Right cardiac atrium (tissue), 5 donors: ENCODE measurements at places on chromosomes 7 and 10. TPM values are rescaled to one million over a fixed set of nuclear protein-coding genes. Genes with fewer than 3 reads are reported as not detected.
A peak's percentile ranks its signal among the peaks of the same experiment; 100 is the strongest.

- DNase-seq: no peak
Measured at GRCh38 chr10:79378383-79378646, 31.0 kb downstream of the PPIF start.

DNA sequence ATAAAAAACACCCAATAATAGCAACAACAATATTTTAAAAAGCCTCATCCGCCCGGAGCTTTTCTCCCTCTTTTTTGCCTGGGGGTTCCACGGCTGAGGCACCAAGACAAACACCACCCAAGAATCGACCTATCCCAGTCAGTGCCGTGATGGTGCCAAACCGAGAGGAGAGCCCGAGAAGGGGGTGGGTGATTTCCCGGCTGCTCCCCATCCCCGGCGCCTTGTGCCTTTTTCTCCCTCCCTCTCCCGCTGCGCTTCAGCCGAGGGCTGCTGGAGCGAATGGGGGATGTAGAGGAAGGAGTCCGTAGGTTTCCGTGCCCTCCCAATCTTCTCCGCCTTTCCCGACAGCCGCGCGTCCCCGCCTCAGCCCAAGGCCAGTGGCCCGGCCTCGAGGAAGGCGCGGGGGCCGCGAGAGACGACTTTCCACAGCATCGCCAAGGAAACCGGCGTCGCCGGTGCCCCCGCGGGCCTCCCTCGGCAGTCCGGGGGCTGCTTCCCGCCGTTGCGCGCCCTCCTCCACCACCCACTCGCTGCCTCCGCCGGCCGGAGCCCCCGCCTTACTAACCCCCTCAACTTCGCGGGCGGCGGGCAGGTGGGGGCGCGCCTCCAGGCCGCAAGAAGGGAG lies 1.3 kb downstream of the EGR2 start:
- no peak for DNase-seq

DNA sequence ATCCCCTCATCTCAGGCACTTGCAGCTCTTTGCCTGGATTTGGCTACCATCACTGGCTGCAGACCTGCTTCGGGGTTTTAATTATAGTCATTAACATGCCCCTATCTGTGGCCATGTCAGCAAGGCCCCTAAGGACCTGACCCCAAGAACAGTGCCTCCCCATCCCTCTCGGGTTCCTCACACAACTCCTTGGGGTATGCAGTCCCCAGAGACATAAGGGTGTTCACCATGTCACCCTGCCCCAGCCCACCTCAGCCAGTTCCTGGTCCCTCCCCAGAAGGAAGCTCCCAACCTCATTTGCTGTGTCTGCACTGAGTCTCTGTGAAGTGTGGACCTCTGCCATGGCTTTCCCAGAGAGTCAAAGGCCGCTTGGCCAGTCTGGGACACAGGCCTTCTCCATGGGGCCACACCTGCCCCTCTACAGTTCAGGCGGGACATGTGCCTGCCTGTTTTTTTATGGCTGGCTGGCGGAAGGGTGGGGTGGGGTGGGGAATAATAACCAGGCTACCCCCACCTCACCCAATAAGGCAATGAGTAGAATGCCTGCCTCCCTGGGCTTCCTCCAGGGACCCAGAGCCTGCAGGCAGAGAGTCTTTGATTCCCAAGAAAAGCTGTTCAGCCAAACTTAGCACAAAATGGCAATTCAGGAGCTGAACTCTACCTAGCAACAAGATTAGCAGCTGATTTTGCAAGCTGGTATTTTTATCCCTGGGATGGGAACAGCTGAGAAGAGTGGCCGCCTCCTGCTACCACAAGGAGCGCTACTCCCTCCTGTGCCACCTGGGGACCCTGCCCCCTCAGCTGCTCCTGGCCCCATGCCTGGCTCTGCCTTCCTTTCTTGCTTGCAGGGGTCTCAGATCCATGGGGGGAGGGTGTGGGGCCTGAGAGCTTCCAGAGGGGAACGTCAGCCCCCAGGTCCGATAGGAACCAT lies 23.7 kb upstream of the CAMK2B start:
- DNase-seq: no peak

DNA sequence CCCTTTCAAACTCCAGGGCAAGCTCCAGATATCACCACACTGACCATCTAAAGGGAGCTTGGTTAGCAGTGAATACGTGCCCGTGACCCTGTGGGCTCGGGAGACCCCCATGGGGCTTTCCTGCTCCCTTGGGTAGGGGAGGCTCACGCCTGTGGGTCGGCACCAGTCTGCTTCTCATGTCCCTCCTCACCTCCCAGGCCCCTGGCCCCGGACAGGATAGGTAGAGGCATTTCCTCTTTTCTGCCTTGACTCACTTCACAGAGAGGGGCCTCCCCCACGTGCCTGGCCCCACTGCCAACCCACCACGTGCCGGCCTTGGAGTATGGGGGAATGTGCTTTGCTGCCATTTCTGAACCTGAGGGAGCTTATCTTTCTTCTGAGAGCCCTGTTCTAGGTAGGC lies 131.3 kb upstream of the FAM20C start:
- no peak for DNase-seq

DNA sequence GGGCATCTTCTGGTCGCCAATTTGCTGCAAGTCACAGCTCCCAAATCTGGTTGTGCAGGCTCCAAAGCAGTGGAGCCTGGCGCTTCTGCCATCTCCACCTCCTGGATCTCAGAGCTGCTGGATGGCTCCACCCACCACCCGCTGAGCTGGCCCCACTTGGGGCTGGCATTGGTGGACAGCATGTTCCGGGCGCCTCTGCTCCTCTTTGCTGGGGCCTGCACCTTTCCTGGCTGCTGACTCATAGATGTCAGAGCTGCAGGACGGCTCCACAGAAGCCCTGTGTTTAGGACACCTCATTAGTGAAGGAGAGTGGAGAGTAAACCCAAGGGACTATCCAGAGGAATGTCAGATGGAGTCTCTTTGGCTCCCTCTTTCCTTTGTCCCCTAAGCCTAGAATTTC lies 27.4 kb downstream of the MAPK8 start:
- DNase-seq: peak; percentile 57

GRCh38 chr10:123471811-123472210 lies 194.3 kb upstream of the GPR26 start:
- DNase-seq: no peak

- DNase-seq: peak; percentile 50
Measured at GRCh38 chr7:167976-168791, 24.2 kb upstream of the FAM20C start.

DNA sequence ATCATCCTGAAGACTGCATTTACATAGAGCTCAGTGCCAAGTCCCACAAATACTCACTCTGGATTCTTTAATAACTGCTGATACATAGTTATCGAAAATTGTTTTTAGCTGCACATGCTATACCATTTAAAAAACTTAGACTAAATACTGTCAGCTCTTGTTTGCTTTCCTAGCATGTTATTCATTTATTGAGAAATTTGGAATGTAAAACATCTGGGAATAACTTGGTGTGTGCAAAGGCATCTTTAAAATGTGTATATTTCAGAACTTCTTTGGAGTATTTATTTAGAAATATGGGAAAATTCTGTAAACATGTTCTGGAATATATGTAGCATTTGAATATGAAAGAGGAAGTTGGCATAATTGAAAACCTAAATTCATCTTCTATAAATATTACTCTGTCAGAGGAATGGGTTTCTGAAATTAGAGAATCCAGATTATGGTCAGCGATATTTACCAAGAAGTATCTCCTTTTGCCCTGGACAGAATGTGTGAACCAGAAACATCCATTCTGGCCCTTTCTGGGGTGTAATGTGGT lies 119.7 kb downstream of the ARID5B start:
- DNase-seq: no peak

DNA sequence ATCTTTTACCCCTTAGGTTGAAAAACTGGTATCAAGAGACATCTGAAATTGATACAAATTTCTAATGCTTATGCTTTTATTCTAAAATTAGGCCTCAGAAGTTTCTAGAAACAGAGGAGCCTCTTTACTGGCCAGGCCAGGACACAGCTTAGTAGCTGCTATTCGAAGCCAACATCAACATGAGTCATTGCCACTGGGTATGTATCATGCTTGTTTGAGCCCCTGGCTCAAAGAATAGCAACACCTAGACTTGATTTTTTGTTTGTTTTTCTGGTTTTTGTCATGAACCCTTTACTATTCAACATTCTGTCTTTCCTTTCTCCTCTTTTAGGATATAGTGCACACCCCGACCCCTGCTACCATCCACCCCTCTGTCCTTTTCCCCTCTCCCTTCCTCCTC lies 90.9 kb upstream of the STK17A start:
- DNase-seq: no peak

DNA sequence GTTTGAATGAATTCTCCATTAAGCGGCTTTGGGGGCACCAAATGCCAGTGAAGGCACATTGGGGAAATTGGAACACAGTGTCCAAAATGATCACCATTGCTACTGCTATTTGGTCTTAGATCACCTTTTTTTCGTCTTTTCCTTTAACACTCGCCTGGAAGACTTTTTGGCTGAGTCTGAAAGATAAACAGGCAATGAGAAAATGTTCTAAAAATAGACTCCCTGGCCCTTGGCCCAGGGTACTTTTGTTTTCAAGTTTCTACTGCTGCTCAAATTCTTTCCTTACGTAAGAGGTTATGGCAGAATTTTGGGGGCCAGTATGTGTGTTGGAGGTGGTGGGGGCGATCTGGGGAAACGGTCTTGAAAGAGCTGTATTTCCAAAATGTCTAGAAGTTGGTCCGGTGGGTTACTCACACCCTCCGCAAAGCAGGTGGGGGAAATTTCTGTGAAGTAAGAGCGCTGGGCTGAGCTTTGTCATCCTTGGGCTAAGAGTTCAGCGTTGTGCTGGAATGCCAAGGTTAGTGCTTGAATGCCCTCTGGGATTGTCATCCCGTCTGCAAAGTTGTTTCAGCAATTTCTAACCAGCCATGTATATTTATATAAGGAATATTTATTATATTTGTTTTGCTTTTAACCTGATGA lies 1.3 kb upstream of the ITPRIP start:
- peak; percentile 64 for DNase-seq

- peak; percentile 75 for DNase-seq
Measured at GRCh38 chr7:91288208-91288824, 24.1 kb downstream of the FZD1 start.

DNA sequence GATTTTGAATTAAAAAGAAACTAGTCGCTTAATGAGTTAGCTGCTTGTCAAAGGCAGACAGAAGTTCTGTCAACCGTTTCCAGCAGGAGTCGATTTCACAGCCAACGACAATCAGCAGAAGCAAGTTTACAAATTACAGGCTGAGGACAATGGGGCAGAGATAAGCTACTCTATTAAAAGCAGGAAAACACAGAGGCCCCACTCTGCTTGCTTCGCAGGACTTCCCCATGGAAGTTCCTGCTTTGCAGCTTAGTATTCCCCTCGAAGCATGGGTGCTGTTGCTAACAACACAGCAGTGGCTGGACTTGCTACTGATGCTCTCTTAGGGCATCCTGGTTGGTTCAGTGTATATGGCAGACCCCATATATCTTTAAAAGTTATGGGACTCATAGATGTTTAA lies 50.8 kb upstream of the KLF6 start:
- no peak for DNase-seq

DNA sequence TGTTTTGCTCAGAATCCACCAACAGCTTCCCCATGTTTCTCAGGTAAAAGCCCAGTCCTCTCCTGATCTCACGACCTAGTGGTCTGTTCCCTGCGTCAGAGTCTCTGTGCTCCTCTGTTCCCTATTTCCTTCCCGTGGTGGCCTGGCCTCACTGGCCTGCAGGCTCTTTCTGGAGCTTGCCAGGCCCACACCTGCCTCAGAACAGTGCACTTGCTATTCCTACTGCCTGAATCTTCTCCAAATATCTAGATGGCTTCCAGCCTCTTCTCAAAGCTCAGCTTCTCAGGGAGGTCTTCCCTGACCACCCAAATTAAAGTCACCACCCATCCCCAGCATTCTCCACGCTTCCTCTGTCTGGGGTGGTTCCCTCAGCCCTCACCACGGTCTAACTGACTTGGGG lies 165.3 kb downstream of the USP6NL start:
- DNase-seq: no peak

DNA sequence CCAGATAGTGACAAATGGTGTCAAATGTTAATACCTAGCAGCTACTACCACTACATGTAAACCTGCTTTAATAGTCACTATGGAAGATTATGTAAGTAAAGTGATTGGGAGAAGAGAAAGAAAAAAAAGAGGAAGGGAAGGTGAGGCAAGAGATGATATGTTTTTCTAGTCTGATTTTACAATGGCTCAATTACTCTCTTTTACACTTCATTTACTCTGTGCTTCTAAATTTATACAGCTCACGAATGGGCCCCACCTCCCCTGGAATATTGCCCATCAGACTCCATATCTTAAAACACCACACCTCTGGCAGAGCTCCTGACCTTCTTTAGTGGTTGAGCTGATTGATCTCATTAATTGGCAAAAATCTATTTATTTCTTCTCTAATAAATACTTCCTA lies 28.0 kb upstream of the IKZF1 start:
- DNase-seq: no peak

The SPDYE5 gene
- total RNA-seq: not detected

The METTL27 gene
- total RNA-seq: 0.48 TPM

The DPYSL4 gene
- 13.8 TPM for total RNA-seq

The ZNF679 gene
- not detected for total RNA-seq
